ENCODE measurements at places on chromosomes 5 and 9.

GRCh38 chr5:169609716-169610115, 26.1 kb downstream of the SPDL1 start:
- DNase-seq, result no peak

DNA sequence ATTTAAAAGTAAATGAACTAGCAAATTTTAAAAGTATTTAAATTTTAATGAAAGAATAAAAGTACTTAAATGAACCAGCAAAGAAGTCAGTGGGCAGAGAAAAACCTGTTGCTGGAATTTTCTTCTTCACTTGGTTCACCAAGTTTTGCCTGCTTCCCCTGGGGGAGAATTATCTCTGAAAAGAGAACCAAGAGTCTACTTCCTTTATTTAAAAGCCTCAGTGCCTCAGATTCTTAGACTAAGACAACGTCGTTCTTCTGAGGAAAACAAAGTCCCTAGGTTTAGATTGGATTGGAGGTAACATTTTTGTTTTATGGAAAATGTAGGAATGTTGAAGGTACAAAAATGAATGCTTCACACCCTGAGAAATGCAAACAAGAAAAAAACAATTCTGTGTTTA, 7.4 kb upstream of the KLF4 start:
- no peak for DNase-seq

- DNase-seq, result no peak
Observed at GRCh38 chr5:94888674-94889073, 270.2 kb downstream of the SLF1 start.

GRCh38 chr9:133994353-133995011, 2.4 kb upstream of the VAV2 start:
- DNase-seq, result peak; percentile 79

GRCh38 chr5:98721231-98721928, 52.1 kb upstream of the RGMB start:
- DNase-seq, result no peak

DNA sequence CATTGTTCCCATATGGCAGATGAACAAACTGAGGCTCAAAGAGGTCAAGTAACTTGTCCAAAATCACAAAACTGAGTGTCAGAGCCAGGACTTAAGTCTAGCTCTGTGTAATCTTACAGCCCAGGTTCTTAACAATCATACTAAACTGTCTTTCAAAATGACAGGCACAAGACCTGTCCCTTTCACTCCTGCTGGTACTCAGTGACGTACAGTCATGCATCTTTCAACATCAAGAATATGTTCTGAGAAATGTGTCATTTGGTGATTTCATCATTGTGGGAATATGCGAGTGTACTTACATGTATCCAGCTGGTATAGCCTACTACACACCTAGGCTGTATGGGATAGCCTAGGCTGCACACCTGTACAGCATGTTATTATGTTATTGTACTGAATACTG, 646.8 kb upstream of the WWC1 start:
- DNase-seq, result no peak

- DNase-seq, result no peak
Observed at GRCh38 chr9:13832446-13832845, 481.5 kb downstream of the NFIB start.

- DNase-seq, result no peak
Observed at GRCh38 chr9:130360672-130361071, 84.1 kb upstream of the ASS1 start.

DNA sequence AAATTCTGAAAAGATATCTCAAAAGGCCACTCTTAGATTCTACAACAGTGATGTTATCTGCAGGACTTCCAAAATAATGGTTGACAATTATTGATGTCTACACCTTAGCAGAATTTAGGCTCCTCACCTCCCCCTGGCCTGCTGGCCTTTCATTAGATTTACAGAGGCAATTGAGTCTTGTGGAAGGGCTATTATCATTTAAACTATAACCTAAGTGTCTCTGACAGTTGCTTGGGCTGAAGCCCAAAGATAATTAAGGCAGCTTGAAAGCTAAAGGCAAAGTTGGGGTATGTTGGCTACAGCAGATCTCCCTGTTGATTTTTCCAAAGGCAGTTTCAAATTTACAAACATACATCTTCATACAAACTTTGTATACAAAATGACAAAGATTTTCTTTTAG, 912.3 kb downstream of the TAF11L14 start:
- no peak for DNase-seq

DNA sequence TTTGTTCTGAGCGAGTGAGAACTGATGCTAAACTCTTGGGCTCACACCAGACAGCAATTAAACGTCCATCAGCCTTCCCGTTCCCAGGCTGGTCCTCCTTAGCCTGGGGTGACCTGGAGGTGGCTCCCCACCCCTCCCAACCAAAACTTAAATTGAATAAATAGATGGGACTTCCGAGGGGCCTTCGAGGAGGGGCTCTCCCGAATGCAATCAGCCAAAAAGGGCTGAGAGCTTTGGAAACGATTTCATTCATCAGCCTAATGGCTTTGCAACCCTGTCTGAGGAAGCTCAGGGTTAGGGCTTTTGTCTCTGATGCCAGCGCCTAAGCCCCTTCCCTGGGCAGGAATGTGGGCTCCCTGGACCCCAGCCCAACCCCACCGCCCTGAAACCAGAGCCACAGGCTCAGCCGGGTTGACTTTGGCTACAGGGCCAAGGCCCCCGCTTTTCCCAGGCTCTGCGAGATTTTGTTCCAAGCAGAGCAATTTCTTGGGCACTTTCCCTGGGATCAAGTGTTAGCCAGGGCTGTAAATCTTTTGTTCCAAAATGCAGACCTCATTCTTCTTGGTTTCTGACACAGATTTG, 29.2 kb downstream of the LHX3 start:
- DNase-seq, result no peak

- DNase-seq, result no peak
Observed at GRCh38 chr5:175710326-175710725, 52.5 kb downstream of the HRH2 start.

DNA sequence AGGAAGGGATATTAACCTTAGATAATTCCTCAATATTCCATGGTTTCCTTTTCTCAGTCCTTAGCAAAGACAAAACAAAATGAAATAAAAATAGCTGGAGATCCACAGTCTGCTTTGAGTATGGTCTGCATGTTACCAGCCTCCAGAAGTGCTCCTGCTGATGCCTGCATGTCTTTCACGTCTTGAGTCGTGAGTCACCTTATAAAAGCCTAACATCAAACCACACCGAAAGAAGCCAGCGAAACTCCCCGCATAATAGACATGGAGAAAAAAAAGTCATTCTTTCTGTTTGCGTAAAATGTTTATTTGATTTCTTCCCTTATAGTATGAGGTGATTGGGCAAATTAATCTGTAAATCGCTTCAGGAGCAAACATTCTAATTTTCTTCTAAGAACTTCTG, 380.5 kb downstream of the SLCO4C1 start:
- DNase-seq, result no peak

DNA sequence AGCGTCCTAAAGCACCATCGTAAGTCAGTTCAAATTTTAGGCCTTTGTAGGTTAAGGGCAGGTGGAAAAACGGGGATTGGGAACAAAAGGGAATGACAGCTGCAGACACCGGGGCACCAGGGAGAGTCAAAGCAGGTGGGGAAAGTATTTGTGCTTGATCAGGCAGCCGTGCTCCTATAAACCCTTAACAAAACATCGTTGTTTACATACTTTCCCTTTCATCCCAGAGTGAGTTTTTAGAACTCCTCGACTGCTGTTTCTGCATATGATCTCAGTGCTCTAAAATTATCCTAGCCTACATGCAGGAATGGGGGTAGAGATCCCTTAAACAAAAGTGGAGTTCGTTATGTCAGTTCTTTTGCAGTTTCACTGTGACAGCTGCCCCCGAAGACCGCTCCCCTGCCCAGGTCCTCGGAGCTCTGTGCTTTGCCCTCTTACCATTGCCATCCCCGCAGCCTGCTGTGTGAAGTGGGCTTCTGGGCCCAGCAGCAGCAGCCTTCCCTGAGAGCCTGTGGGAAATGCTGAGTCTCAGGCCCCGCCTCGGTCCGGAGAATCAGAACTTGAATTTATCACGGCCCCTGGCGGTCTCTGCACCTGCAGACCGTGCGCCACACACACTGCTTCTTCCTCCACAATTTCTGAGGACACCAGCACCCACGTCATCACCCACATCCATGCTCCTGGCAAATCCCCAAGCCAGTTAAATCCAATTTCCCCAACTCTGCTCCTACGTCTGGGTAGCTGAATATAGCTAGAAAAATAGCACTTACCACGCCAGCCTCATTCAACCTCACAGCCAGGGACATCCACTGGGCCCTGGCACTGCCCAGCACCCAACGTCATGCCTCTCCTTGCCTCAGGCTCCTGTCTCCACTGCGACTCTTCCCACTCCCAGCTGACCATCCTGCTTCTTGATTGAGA, 86.8 kb downstream of the NSUN2 start:
- no peak for DNase-seq

DNA sequence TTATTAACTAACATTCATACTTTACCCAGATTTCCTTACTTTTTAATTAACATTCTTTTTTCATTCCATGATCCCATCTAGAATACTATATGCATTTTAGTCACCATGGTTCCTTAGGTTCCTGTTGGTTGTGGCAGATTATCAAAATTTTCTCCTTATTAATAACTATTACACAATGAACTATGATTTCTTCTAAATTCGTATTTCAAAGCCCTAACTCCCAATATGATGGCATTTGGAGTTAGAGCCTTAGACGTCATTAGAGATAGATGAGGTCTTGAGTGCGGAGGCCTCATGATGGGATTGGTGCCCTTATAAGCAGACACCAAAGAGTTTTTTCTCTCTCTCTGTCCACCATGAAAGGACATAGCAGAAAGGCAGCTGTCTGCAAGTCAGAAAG, 485.4 kb downstream of the TLR4 start:
- DNase-seq, result no peak

DNA sequence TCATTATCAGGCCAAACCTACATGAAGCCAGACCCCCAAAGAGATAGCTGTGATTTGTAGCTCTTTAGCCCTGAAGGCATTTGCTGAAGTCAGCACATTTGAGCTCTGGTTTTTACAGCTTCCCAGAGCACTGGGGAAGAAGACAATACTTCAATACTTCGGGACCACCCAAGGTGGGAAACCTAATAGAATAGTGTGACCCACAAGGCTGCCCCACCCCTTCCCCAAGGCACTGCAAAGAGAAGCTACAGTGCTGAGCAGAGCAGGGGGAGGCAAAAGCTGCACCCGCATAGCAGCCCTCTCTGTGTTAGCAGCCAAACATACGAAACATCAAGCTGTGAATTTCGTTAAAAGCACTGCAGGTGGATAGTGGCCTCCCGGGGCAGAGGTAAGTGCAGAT, 87.3 kb downstream of the HSD17B3 start:
- DNase-seq, result no peak
